ENCODE measurements at places on chromosomes 12 and 14. TPM values are rescaled to one million over a fixed set of nuclear protein-coding genes. Genes with fewer than 3 reads are reported as not detected.

Gene ATP5F1B
- 773 TPM for total RNA-seq

Gene SERPINA10
- total RNA-seq = not detected

Gene GPR84
- not detected for total RNA-seq

Gene NOC4L
- 60.9 TPM for total RNA-seq

Gene PYGL
- total RNA-seq = 151 TPM

Gene CIROP
- total RNA-seq = not detected

Gene LRTM2
- not detected for total RNA-seq

Gene KLHL33
- total RNA-seq = not detected

Gene MGP
- total RNA-seq = not detected

Gene MYO1H
- not detected for total RNA-seq

Gene RNF212B
- total RNA-seq = not detected

Gene CLEC6A
- not detected for total RNA-seq

Gene GPR65
- total RNA-seq = not detected

Gene NINJ2
- total RNA-seq = 0.49 TPM

Gene SYNE2
- total RNA-seq = 8.7 TPM

Gene RND1
- total RNA-seq = 14.4 TPM

Gene OTOGL
- total RNA-seq = not detected

Gene CLEC4E
- not detected for total RNA-seq

Gene RFLNA
- not detected for total RNA-seq

Gene GPR137C
- 0.07 TPM for total RNA-seq

Gene CD4
- total RNA-seq = not detected

Gene RSRC2
- 56.0 TPM for total RNA-seq

Gene PLA2G1B
- total RNA-seq = not detected

Gene MUCL1
- not detected for total RNA-seq

Gene KRT72
- not detected for total RNA-seq

Gene EIF2S3B
- 0.60 TPM for total RNA-seq

Gene TARBP2
- 53.8 TPM for total RNA-seq

Gene SLCO1C1
- not detected for total RNA-seq

Gene SIVA1
- total RNA-seq = 180 TPM

Gene LMO3
- not detected for total RNA-seq

Gene BCL2L14
- total RNA-seq = not detected

Data from A549 treated with RU486 at 1 μM for 4 hours (cell line).